ENCODE measurements at places on chromosomes 5 and 9. TPM values are rescaled to one million over a fixed set of nuclear protein-coding genes. Genes with fewer than 3 reads are reported as not detected.

- H3K36me3 ChIP-seq: peaks cover under 1% of the 10 kb centered on the region
- no peak overlapping the region for H3K4me3 ChIP-seq
- no peaks in the 10 kb centered on the region for H3K27me3 ChIP-seq
- no peak overlapping the region for H3K27ac ChIP-seq
- H3K4me1 ChIP-seq: no peaks in the 10 kb centered on the region
Observed at GRCh38 chr5:21831145-21831787, 1021.9 kb downstream of the CDH12 start.

DNA sequence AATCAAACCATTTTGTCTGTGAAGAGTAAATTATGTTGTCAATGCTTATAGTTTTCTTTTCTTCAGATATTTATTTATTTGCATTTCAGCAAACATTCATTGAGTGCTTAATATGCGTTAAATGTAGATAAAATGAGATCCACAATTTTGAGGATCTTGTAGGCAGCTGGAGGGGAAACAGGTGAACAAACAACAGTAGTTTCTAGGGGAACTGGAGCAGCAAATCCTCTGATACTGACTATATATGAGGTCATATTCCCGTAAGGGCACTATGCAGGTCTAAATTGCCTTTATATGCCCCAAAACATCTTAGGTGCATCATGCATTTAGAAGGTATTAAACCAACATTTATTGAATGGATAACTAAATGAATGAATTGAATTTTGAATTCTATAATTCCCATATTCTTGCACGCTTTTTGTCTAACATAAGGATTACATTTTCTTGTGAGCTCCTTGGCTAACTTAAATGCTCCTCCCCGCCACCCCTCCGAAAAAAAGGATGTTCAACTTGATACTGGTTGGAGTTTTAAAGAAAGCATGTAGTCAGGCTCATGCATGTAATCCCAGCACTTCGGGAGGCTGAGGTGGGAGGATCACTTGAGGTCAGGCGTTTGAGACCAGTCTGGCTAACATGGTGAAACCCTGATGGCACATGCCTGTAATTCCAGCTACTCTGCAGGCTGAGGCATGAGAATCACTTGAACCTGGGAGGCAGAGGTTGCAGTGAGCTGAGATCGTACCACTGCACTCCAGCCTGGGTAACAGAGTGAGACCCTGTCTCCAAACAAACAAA lies 299.8 kb downstream of the TMEM38B start:
- H3K4me1 ChIP-seq: no peaks in the 10 kb centered on the region
- no peak overlapping the region for H3K27ac ChIP-seq
- no peak for DNase-seq
- no peaks in the 10 kb centered on the region for H3K27me3 ChIP-seq

Gene IFNA1
- not detected for total RNA-seq

Gene DNAH5
- total RNA-seq: not detected
